ENCODE measurements at places on chromosomes 3 and 15. TPM values are rescaled to one million over a fixed set of nuclear protein-coding genes. Genes with fewer than 3 reads are reported as not detected.

GRCh38 chr15:70098461-70099166 lies 897 bp upstream of the TLE3 start:
- peak; percentile 33 for DNase-seq

GRCh38 chr3:113354307-113354706 lies 87.0 kb downstream of the CFAP44 start:
- no peak for DNase-seq

DNA sequence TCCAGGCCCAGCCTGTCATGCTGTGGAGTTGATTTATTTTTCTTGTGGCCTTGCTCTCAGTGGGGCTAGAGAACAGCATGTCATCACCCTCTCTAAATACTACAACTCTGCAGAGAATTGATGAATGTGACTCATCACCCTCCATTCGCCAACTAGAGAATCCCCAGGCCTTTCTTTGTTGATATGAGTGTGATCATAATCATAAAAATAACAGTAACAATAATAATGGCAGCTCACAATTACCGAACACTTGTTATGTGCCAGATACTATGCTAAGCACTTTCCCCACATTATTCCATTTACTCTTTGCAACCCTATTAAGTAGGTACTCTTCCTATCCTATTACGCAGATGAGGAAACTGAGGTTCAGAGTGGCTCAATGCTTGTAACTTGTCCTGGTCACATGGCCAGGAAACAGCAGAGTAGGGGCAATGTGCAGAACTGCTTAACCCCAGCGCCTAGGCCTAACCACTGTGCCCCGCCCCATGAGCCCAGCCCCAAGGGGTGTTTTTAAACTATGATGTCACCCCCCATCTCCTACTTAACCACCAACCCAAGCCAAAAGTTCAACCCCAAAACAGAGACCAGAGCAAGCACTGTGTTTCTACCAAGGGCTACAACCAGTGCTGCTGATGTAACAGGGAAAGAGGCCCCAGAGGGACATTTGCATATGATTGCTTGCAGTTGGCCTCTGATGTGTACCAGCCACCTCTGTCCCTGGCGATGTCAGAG lies 104.5 kb downstream of the ADCY5 start:
- DNase-seq: peak; percentile 34

DPPA2 gene
- not detected for total RNA-seq

GRCh38 chr3:30694668-30695067 lies 88.3 kb downstream of the TGFBR2 start:
- no peak for DNase-seq

GRCh38 chr15:58487041-58487723 lies 55.4 kb downstream of the LIPC start:
- no peak for DNase-seq

CD80 gene
- 11.9 TPM for total RNA-seq

GRCh38 chr3:149895339-149895738 lies 75.4 kb downstream of the PFN2 start:
- no peak for DNase-seq

KCNAB1 gene
- total RNA-seq: not detected

B4GALT4 gene
- total RNA-seq: 25.2 TPM

LNP1 gene
- 3.2 TPM for total RNA-seq

ITIH1 gene
- not detected for total RNA-seq

- no peak for DNase-seq
Observed at GRCh38 chr3:12046406-12046805, 42.2 kb downstream of the SYN2 start.

- no peak for DNase-seq
Observed at GRCh38 chr15:82058026-82058425, 12.2 kb upstream of the MEX3B start.

- no peak for DNase-seq
Observed at GRCh38 chr15:25237291-25237978, 201.4 kb downstream of the UBE3A start.

DNA sequence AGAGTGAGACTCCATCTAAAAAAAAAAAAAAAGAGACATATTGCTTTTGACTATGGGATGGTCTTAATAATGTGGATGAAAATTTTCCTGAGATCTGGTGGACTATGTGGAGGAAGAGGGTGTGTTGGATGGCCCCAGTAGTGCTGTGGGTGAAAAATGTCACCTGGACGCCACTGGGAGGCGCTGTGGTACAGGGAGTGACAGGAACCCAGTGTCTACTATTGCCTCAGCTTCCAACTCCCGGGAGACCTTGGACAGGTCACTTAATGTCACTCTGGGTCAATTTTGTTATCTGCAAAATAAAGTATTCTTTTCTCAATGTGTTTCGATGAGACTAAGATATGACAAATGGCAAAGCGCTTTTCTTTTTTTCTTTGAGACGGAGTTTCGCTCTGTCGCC lies 27.7 kb upstream of the DCP1A start:
- DNase-seq: peak; percentile 69

GRCh38 chr15:34691034-34691433 lies 63.8 kb downstream of the GJD2 start:
- no peak for DNase-seq

TRIM69 gene
- 86.1 TPM for total RNA-seq

SERINC4 gene
- 0.14 TPM for total RNA-seq

DNA sequence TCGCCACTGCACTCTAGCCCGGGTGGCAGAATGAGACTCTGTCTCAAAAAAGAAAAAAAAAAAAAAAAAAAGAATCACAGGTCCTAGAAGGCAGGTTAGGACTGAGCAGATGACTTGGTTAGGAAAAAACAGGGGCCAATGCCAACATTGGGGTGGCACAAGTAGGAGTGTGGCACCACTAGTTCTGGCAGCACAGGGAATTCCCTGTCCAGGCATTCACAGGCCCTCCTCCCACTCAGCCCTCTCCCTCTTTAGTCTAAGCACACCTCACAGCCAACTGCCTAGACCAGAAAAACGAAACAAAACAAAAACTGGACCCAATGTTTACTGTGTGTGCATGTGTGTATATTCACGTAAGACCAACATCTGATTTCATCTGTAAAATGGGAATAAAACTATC lies 10.5 kb downstream of the THOC7 start:
- no peak for DNase-seq

All from activated T-cell treated with anti-CD3 and anti-CD28 coated beads, Interleukin-2, amount 50 U/mL, for 72 hours (primary cell).